ENCODE measurements at places on chromosomes 1 and 21.

DNA sequence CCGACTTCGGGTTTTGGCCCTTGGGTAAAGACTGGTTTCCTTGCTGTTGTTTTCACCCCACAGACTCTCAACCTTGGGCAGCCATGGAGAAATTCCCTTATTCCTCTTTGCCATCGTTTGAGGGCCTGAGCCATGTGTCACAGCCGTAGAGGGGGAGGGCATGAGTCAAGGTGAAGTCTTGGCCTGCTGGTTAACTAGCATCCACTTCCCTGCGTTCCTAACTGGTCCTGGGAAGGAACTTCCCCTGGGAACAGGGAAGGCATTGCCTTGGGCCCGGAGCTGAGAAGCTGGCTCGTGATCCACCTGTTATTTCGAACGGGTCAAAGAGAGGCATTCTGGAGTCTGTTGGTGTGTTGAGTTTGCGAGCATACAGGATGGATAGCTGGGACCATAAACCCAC, 464.9 kb downstream of the CAMTA1 start:
- DNase-seq, result no peak

DNA sequence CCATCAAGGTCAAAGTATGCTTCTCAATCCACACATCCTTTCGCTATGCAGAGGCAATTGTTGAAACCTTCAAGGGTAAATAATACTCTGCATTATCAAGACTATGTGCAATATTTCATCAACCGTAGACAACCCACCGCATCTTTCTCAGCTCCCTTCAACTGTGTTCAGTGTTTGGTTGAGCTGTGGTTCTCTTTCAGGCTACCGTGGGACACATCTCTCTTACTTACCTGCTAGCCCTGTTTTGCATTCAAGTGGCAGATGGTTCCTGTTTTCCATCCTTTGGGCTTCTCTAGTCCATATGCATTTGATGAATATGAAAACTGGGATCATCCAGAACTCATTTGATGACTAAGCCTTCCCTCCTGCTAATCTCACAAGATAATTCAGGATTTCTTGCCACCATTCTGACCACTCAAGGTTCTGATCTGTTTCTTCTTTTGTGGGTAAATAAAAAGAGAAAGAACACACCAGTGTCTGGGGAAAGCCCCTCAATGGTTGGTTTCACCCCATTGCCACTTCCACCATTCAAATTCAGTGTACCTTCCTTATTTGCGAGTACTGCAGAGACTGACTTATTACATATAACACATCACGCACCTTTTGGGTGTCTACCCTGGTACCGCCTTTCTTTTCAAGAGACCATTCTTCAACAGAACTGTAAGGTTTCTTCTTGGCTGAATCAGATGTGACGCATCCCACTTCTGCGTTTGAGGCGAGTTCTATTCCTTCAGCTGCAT, 61.7 kb downstream of the BACE2 start:
- DNase-seq, result no peak

DNA sequence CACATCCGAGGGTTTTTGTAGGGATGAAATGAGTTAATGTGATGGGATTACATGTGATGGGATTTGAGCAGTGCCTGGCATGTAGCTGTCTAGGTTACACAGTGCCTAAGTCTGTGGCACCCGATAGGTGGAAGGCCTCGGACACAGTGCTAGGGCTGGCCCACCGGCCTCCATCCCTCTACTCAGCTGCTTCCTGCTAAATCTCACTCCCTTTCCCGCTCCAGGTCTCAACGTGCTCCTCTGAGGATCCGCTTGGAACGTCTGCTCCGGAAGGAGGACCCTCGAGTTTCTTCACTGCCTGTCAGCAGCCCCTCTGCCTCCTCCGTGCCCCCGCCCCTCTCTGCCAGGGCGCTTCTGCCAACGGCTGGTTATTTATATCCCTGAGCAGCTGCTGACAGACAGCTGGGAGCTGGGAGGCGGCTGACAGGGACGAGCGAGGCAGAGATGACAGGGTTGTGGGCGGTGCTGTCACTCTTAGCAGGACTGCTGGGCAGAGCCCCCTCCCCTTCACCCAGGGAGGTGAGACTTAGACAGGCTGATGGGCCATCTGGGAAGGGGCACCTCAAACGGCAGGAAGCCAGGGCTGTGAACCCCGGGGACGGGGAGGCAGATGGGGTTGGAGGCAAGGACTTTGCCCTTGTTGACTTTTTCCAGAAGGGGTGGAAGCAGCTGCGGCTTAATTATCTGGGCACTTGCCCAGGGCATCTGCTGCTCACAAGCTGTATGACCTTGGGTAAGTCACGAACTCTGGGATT, 26.6 kb upstream of the LRRN2 start:
- no peak for DNase-seq

- no peak for DNase-seq
Measured at GRCh38 chr1:192933744-192934143, 124.9 kb downstream of the RGS2 start.

DNA sequence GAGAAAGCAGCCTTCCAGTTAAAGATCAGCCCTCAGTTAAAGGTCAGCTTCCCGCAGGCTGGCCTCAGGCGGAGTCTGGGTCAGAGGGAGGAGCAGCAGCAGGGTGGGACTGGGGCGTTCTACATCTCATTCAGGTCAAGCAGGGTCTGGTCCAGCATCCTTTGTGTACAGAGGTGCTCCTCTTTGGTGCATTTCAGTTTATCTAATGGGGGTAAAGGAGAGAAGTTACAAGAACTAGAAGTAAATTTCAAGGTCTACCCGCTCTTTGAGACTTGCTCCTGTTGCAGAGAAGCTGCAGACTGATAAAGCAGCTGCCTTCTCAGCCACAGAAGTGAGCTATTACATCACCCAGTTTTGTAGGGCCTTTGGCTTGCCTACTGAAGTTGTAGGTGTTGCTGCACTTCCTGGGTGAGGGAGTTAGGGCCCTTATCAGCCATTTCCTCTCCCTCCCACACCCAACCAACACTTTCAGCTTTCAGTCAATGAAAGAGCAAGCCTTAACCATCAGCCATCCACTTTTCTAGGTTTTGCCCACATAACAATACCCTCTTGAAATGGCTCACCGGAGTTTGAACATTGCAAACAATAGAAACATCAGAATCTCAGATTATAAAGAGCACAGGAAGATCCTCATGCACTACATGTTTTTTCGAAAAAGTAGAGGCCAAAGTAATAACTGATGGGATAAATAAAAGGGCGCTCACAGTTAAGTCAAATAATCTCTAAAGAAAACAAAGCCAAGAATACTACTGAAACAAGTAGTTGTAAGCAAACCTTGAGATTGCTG, 2.8 kb upstream of the NUP210L start:
- DNase-seq, result peak; percentile 37

DNA sequence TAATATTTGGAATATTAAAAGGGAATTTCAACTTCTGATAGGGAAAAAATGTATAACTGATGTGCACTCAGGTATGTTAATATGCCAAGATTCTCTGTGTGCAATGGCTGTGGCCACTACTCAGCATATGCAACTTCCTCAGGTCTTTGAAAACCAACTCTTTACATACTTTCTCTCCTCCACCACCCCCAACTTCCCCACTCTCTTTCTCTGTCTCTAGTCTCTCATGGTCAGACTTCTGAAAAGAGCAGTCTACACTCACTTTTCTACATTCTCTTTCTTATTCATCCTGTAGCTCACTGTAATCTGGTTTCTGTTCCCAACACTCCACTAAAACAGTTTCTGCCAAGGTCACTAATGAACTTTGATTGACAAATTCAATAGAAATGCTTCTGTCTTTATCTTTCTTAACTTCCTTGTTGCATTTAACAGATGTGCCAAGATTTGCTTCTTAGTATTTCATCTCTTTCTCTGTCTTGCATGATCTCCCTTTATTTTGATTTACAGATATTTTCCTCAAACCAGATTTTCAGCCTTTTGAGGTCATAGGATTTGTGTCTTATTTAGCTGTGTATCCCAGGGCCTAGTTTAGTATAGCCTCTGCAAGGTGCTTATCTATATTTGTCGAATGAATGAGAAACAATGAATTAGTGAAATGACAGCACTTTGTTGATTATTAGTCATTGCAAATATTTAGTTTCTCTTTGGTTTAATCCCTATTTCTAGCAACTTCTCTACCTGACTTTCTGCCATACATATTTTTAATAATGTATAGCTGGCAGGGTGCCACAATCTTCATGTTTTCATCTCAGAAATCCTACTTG, 168.9 kb downstream of the LMO4 start:
- DNase-seq, result no peak

GRCh38 chr1:200899015-200899386, 4.3 kb downstream of the INAVA start:
- no peak for DNase-seq

GRCh38 chr1:93549811-93550210, 101.9 kb downstream of the FNBP1L start:
- no peak for DNase-seq

DNA sequence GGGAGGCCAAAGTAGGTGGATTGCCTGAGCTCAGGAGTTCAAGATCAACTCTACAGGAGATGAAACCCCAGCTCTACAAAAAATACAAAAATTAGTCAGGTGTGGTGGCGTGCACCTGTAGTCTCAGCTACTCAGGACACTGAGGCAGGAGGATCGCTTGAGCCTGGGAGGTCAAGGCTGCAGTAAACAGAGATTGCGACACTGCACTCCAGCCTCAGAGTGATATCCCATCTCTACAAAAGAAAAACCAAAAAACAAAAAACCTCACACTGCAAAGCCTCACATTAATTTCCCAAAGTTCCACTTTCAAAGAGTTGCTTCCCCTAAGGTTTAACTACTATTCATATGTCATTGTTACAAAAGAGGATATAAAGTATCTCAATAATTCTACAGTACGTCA, 29.0 kb upstream of the FBXO28 start:
- DNase-seq, result no peak

- no peak for DNase-seq
Measured at GRCh38 chr1:114707604-114708003, 9.0 kb downstream of the NRAS start.

- no peak for DNase-seq
Measured at GRCh38 chr1:185860311-185860710, 126.1 kb downstream of the HMCN1 start.
